ENCODE measurements at places on chromosomes 3 and 15.

DNA sequence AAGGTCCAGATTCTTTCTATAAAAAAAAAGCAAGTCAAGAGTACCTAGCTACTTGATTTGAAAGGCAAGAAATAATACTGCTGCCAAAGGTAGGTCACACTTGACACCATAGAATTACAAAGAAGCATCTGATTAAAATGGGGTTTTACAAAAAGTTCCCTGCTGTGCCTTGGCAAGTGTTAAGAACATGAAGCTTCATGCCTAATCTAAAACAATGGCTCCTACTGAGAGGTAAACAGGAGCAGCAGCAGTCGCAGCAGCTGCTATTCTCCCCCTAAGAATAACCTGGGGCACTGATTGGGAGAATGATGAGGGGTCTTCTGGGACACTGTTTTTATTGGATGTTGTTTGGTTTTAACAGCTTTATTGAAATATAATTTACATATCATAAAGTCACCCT lies 14.1 kb downstream of the UBP1 start:
- DNase-seq = no peak

- DNase-seq = no peak
Measured at GRCh38 chr3:105691633-105692032, 177.2 kb downstream of the CBLB start.

DNA sequence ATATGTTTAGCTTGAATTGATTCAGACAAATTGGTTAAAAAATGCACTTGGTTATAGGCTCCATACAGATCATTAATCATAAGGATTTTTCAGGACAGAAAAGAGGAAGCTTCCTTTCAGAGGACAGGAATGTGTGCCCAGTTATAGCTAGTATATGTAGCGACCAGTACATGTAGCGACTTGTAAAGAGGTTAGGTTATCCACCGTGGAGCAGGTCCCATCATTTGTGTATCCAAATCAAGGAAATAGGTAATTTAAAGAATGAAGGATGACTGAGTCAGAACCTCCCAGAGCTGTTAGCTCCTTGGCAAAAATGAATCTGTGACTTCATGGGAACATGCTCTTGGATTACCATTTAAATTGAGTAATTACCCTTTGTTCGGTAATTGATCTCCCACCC lies 15.8 kb upstream of the P2RY12 start:
- no peak for DNase-seq

DNA sequence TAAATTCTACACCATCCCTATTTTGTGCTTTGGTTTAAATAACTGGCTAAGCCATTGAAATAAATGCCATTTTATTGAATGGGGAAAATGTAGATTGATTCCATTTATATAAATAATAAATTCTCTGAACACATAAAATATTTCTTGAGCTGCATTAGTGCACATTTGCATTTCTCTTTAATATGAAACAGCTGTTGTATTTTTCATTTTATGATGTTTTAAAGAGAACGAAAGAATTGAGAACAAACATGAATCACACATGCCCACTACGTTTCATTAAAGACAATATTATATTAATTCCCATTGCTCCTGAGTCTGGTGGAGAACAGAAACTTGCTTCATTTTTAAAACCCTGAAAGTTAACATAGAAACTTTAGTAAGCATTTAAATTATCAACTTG lies 235.7 kb upstream of the CFAP20DC start:
- no peak for DNase-seq

DNA sequence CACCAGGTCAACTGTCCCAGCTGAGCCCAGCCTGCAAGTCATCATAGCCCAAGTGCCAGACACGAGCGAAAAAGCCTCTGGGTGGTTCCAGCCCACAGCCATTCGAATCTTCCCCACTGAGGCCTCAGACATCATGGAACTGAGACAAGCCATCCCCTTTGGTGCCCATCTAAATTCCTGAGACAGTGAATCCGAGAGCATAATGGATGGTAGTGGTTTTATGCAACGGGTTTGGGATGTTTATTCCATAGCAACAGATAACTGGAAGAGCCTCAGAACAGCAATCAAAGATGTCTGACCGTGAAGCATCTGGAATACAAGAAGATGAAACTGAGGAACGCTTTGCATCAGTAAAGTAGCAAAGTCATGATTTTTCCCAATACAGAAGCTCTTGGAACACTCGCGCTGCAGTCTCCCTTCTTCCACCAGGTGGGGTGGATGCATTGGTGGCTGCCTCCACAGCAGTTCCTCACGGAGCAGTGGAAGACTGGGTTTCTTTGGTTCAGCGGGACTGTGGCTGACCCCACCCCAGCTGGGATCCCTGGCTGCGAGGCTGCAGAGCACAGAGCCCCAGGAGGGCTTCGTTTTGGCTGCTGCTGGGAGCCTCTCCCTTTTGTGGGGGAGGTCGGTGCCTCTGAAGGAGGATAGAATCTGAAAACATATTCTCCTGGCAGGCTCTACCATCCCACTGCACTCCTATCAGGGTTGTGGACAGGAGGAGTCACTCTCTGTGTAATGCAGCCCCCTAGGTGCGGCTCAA lies 26.4 kb upstream of the PDE8A start:
- DNase-seq = peak; percentile 14

GRCh38 chr3:138066383-138066782 lies 49.0 kb downstream of the DZIP1L start:
- no peak for DNase-seq

DNA sequence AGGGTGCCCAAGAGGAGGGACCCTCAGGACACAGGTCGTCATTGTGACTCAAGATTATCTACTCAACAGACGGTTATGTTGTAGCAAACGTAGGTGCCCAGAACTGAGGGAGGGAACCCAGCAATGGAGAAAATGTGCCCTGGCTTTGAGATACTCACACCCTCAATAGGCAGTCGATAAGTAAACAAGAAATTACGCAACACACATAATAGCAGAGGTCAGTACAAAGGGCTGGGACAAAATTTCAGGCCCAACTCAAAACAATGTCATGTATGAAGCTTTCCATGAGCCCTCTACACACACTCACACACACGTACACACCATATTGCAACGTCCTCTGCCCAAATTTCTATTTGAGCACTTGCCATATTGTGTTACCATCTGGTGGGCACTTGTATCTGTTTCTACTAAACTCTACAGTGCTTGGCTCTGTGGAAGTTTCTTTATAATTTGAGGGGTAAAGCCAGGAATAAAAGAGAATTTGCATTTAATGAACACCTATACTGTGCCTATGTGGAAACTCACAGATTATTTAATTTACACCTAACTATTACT lies 114.6 kb upstream of the TRIM42 start:
- DNase-seq = no peak

DNA sequence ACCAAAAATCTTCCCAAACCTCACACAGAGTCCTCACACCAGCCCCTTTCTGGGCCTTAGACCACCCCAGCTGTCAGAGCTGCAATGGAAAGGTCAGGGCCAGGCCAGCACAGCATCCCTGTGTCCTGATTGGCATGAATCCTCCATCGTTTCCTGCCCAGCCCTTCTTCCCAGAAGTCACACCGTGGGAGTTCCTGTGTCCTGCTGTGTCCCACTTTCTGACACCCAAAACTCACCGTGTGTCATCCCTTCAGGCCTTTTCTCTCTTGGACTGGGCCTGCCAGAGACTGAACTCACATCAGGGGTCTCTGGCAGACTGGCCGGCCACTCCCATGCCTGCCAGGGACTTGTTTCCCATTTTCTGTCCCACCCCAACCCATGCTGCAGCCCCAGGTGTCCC lies 32.5 kb upstream of the CHRNB4 start:
- DNase-seq = no peak

GRCh38 chr3:189606774-189607173 lies 24.4 kb upstream of the TP63 start:
- DNase-seq = no peak

GRCh38 chr3:33128706-33129105 lies 14.9 kb downstream of the CRTAP start:
- no peak for DNase-seq

DNA sequence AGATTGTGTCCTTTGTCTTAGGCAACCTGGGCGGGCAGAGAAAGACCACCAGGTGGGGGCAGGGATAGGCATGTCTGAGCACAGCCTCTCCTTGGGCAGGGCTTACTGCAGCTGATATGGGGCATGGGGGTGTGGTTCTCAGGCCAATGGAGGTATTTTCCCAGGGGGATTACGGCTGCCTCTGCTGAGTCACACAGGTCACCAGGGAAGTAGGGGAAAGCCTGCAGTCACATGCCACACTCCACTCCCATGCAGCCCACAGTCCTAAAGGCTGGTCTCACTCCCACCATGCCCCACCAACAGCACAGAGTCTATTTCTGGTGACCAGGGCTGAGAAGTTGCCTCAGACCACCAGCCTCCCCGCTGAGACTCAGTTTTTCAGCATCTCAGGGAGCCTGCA lies 466.4 kb downstream of the DIPK2A start:
- no peak for DNase-seq

GRCh38 chr3:194045289-194045688 lies 90.7 kb upstream of the HES1 start:
- DNase-seq = no peak

- DNase-seq = no peak
Measured at GRCh38 chr3:182007441-182007840, 295.7 kb downstream of the SOX2 start.

GRCh38 chr3:129892857-129893580 lies 492 bp downstream of the TMCC1 start:
- peak; percentile 67 for DNase-seq

DNA sequence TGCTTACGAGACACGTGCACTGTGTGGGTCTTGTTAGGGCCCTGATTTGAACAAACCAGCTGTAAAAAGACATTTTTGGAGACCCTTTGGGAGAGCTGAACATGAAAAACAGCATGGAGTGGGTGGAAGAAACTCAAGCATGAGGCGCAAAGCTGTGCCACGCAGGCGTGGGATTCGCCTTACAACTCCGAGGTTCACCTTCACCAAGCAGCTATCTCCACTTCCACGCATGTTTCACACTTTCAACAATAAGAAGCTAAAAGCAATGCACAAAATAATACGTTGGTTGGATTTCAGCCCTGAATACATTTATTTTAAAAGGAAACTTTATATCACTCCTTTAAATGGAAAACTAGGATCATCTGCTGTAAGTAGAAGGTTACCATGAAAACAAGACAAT lies 42.5 kb downstream of the IQSEC1 start:
- DNase-seq = no peak

GRCh38 chr15:39857132-39857531 lies 62.9 kb downstream of the GPR176 start:
- DNase-seq = no peak

DNA sequence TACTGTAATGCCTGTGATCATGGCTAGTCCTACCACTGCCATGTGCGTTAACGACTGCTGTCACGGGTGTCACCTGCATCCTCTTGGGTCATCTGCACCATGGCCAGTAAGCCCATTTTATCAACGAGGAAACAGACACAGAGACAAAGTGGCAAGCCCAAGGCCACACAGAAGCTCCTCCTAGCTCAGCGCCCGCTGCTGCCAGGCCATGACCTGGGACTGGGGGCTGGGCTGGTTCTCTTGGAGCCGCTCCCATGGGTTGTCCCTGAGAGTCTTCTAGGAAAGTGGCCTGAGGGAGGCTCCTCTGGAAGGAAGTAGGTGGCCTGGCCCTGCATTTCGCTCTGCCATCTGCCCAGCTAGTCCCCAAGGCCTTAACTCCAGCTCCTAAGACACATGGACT lies 4.9 kb downstream of the DUSP7 start:
- no peak for DNase-seq

DNA sequence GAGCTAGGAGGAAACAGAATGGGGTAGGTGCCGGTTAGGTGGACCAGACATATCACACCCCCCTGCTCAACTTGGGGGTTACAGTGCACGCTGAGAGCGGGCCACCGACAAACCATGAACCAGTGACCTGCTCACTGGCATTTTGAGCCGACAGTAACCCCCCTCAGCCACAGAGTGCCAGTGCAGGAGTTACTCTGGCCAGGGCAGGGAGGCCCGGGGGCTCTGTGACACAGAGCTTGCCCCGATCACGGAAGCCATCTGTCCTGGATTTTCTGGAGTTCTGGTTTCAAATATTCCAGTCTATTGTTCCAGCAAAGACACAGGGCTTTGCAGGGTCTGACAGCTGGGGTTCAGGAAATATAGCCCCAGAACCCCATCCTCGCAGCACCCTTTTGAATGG lies 225.2 kb downstream of the VPS13C start:
- DNase-seq = no peak

DNA sequence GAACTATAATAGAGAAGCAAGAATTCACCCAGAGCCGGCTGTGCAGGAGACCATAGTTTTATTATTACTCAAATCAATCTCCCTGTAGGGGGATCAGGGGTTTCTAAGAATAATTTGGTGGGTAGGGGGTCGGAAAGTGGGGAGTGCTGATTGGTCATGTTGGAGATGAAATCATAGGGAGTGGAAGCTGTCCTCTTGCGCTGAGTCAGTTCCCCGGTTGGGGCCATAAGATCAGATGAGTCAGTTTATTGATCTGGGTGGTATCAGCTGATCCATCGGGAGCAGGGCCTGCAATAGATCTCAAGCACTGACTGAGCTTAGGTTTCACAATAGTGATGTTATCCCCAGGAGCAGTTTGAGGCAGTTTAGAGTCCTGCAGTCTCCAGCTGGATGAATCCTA lies 97.0 kb upstream of the SNRPN start:
- DNase-seq = no peak

- no peak for DNase-seq
Measured at GRCh38 chr3:149767720-149768119, 15.4 kb upstream of the COMMD2 start.

DNA sequence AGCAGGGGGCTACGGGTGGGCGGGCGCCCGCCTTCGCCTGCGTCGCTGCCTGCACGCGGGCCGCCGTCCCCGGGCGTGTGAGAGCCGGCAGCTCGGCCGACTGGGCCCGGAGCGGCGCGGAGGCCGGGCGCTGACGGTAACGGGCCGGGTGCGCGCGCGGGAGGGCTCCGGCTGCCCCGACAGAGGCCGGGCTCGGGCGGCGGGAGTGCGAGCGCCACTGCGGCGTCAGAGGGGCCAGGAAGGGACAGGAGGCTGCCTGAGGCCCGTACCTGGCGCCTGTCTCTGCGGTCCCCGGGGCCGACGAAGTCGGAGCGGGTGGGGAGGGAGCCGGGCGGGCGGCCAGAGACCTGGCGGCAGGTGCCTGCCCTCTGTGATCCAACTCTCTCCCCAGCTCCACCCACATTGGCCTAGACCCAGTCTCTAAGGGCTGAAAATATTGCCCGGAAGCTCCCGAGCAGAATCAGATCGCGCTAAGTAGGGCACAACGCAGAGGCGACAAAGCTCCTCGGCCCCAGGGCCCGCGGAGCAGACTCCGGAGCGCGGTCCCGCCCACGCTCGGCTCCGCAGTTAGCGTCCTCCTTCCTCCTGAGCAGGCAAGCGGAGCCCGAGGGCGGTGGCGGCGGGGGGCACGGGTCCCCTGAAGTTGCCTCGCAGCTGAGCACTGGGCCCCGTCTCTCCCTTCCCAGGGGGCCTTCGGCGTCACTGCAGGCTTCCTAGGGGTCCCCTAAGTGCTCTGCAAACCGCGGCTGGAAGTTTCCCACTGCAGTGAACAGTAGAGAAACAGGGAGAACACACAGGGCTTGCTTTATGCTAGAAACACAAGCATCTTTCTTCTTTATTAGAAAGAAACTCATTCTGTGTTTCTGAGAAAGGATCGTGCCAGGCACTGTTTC lies at the start of gene MAN2A2:
Gene MAN2A2, plus strand, starts transcription at position 463 of the 893 bp plus-strand sequence. CDS start 906 bp downstream, outside the sequence.
- peak; percentile 69 for DNase-seq

DNA sequence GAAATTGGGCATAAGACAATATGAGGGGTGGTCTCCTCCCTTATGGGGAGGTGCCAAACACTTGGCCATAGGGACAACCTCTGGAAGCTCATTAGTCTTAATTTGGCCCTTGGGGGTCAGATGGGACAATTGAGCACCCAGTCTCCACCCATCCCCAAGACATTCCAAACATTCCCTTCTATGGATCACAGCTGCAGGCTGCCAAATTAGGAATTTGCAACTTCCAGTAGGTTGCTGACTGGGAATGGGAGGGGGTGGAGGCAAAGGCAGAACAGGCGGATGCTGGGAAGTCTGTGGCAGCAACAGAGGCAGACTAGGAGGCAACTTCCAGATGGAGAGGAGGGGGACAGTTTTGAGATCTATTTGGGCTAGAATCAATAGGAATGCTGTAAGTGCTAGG lies 1.4 kb upstream of the PDHB start:
- DNase-seq = no peak
